ENCODE measurements at places on chromosomes 7 and 10. TPM values are rescaled to one million over a fixed set of nuclear protein-coding genes. Genes with fewer than 3 reads are reported as not detected.

DNA sequence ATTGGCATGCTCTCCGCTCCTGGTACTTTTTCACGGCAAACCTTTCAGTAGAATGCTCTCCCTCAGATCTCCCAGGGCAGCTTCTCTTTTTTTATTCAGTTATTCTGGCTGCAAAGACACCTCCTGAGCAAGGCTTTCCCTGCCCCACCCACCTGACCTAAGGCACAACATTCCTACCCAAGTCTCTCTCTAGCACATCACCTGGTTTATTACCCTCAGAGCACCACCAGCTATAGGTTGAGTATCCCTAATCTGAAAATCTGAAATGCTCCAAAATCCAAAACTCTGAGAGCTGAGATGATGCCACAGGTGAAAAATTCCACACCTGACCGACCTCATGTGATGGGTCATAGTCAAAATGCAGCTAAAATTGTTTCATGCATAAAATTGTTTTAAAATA lies 99.6 kb downstream of the GLI3 start:
- no peak for DNase-seq

DNA sequence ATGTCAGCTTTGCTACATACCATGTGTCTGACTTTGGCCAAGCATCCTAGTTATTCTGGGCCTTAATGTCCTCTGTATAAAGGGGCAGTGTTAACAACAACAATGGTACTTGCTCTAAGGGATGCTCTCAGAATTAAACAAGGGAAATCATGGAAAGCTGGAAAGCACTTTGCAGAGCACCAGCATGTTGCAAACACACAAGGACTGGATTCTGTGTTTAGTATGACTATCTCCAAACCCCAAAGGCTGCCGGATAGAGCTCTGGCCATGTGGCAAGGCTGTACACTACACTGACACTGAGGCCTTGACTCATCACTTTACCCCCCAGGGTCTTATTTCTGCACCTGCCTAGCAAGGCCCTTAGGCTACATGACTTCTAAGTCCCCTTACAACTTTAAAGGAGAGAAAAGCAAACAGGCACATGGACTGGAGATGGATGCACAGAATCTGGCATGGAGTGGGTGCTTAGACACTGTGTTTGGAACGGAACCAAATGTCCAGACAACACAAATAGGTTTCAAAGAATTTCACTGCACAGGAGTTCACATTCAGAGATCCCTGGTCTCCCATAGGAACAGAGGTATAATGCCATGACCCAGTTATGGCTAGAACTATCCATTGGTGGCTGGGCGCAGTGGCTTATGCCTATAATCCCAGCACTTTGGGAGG lies 74.6 kb downstream of the FAM13C start:
- DNase-seq: no peak

DNA sequence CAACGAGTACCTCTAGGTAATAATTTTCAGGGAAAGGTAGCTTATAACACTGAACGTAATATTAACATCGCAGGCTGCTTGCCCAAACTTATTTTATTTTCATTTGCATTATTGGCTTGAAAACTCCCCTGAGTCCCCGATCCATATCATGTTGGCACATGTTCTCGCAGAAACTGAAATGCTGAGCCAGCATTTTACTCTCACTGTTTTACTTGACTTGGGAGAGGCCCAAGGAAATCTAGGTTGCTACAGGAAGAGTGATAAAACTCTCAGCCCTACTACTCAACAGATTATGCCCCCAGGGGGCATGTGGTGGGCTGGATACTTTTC lies 183.5 kb upstream of the HABP2 start:
- DNase-seq: peak; percentile 62

SSBP1 gene
- 186 TPM for total RNA-seq

RPS24 gene
- total RNA-seq: 1,553 TPM

CTNNA3 gene
- total RNA-seq: not detected

NPTX2 gene
- 2.0 TPM for total RNA-seq

DNA sequence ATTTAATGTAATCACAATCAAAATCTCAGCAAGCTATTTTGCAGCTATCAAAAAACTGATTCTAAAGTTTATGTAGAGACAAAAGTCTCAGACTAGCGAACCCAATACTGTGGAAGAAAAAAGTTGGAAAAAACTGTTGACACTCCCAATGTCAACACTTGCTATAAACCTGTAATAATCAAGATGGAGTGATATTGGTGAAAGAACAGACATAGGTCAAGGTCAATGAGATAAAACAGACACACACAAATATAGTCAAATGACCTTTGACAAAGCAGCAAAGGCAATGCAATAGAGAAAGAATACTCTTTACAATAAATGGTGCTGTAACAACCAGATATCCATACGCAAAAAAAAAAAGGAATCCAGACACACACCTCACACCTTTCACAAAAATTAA lies 84.5 kb downstream of the ATE1 start:
- DNase-seq: no peak

GRCh38 chr10:77127243-77127642 lies 510.4 kb downstream of the KCNMA1 start:
- DNase-seq: no peak

GRCh38 chr10:99430116-99430450 lies 341 bp downstream of the GOT1 start:
- no peak for DNase-seq

H2BK1 gene
- total RNA-seq: not detected

- DNase-seq: peak; percentile 82
Measured at GRCh38 chr7:455110-455928, 64.3 kb downstream of the PDGFA start.

DNA sequence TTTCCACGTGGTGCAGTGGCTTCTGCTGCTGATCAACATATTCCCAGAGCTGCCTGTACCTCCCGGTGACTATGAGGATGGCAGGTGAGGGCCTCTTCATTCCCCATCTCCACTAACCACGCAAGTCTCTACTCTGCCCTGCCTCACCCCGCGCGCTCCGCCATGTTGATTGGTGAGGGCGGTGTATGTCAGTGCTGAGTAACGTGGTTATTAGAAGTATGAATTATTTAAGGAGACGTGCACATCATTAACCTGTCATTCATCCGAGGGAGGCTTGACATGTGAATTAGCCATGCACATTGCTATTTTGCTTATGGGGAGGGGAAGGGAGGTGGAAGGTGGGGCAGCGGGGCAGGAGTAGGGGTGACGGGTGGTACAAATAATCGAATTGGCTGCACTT lies 138.6 kb downstream of the SORCS3 start:
- no peak for DNase-seq

GRCh38 chr7:130481898-130482297 lies 10.0 kb upstream of the MEST start:
- no peak for DNase-seq

DNA sequence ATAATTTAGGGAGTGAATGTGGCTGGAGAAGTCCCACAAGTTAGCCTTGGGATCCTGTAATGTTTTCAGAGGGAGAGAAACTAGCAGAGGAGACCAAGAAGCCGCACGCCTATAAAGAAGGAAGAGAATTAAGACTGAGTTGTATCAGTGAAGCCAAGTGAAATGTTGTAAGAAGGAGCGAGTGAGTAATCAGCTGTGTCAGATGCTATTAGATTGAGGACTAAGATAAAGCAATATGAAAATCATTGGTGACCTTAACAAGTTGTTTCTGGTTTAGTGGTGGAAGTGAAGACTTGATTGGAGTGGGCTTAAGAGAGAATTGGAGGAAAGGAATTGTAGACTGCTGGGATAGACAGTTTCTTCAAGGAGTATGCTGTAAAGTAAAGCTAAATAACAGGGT lies 8.8 kb downstream of the CCSER2 start:
- DNase-seq: peak; percentile 48

GRCh38 chr10:126387041-126387921 lies 996 bp downstream of the ADAM12 start:
- DNase-seq: peak; percentile 63
